ENCODE measurements at places on chromosomes 6 and 20.

DNA sequence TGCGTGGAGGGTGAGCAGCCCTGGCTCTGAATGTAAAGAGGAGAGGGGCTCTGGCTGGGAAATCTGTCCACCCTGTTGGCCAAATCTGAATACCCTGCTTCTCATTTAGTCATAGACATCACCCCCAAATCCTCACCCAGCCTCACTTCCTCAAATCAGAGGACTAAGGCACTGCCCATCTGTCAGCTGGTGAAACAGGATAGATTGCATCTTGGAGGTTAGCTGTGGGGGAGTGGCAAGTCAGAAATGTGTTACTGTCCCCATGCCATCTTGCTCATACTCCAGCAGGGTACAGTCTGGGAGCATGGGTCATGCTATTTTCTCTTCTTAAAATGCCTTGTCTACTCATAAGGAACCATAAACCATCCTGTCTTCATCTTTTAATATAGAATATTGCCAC lies 9.5 kb upstream of the DTNBP1 start:
- no peak for DNase-seq

- DNase-seq: no peak
Observed at GRCh38 chr6:53333439-53334408, 15.0 kb downstream of the ELOVL5 start.

GRCh38 chr6:143401636-143402370 lies 48.7 kb downstream of the ADAT2 start:
- DNase-seq: no peak

GRCh38 chr6:87078983-87079616 lies 15.8 kb downstream of the CGA start:
- DNase-seq: peak; percentile 28

DNA sequence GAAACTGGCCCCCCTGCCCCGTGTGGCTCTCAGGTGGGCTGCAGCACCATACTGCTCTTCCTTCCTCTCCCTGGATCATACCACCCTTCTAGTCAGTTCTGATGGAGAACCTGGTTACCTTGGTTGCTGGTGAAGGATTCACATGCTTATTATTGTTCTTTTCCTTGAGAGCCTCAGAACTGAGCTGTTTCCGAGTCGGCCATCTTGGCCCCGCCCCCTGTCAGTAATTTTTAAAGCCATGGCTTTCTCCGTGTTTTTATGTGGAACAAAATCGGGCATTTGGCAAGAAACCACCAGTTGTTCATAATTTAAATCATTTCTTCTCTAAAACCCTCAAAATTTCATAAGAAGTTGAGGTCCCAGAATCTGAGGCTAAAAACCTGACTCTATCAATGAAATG lies 493.8 kb downstream of the NKAIN2 start:
- no peak for DNase-seq

- no peak for DNase-seq
Observed at GRCh38 chr6:6875818-6876470, 231.8 kb upstream of the RREB1 start.

DNA sequence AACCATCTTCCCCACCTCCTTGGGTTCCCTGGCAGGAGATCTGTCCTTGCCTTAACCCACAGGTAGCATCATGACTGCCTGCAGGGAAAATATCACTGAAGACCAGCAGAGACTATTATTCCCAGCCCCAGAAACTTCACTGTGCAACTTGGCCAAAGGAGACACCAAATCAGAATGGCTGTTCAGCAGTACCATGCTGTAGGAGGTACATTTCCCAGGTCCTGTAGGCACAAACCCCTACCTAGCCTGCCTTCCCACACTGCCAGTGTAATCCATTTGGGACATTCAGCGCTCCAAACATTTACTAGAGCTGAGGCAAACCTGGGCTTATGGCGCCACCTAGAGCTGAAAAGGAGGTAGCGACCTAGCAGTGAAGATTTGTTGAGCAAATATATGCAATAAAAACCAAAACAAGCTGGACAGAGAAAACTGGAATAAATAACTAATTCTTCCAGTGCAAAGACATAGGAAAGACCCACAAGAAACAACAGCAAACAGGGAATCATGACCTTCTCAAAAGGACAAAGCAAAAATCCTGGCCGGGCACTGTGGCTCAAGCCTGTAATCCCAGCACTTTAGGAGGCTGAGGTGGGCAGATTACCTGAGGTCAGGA lies 60.3 kb downstream of the VTA1 start:
- DNase-seq: peak; percentile 27

DNA sequence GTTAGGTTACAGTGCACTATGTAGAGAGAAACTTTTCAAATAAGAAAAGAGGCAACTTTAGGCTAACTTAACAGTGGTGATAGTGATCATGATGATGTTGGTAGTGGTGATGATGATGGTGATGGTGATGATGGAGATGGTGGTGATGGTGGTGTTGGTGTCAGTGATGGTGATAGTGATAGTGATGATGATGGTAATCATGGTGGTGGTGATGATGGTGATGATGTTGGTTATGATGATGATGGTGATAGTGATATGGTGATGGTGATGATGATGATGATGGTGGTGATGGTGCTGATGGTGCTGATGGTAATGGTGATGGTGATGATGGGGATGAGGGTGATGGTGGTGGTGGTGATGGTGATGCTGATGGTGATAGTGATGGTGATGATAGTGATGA lies 107.4 kb downstream of the DLL1 start:
- DNase-seq: no peak

- no peak for DNase-seq
Observed at GRCh38 chr6:44730771-44731391, 343.4 kb downstream of the CDC5L start.

DNA sequence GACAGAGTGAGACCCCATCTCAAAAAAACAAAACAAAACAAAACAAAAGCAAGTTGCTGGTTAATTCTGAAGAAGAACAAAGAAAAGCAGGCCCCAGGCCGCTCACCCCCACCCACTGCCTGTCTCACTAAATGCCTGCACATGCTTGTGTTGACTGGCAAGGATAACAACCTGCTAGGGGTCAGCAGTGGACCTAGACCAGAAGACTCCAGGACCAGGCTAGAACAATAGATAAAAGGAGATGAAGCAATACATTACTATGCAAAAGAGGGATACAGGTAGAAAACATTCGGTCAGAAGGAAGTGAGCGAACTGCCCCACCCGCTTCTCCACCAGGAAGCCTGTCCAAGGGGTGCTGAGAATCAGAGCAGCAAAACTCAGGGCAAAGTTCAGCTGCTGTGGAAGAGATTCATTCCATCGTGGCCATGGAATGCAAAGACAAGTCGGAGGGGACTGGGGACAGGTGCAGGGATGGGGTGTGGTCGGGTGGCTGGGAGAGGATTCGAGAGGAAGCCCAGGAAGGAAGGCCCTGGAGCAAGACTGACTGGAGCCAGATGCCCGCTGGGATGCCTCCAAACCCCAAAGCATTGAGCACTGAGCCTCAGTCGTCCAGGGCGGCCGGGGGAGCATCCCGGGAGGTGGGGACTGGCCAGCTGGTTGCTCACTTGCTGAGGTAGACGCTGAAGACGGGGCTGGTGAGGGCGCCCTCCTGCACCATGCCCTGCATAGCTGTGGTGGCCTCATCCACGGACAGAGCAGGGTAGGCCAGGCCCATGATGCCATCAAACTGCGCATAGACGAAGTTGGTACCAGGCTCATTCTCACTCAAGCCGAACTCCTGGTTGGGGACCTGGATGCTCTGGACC lies 5.3 kb downstream of the PGC start:
- no peak for DNase-seq

DNA sequence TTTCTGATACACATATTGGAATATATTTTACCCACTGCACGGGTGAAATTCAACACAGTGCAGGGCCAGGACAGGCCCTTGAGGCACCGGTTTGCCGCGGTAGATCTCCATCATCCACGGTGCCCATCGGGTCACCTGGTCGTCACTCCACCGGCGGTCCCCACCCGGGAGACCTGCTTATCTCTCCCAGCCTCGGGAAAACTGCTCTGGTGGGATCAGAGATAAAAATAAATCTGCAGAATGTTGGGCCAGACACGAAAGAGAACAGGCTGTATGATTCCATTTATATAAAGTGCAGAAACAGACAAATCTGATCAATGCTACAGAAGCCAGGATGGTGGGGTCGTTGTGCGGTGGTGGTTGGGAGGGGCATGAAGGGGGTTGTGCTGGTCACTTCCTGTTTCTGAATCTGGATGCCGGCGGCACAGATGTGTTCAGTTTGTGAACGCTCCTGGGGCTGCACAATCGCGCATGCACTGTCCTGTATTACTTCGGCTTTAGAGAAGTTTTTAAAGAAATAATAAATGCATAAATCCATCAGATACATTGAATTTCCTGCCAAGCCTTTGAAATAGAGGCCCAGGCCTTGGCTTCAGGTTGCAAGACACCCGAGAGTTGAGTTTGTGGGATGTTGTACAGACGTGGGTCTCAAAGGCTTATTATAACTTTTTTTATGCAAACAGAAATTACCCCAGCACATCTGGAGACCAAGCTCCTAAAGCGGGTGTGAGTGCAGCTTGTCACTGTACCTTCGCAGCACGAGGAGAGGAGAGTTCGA lies 54.3 kb downstream of the ANKRD60 start:
- DNase-seq: no peak

DNA sequence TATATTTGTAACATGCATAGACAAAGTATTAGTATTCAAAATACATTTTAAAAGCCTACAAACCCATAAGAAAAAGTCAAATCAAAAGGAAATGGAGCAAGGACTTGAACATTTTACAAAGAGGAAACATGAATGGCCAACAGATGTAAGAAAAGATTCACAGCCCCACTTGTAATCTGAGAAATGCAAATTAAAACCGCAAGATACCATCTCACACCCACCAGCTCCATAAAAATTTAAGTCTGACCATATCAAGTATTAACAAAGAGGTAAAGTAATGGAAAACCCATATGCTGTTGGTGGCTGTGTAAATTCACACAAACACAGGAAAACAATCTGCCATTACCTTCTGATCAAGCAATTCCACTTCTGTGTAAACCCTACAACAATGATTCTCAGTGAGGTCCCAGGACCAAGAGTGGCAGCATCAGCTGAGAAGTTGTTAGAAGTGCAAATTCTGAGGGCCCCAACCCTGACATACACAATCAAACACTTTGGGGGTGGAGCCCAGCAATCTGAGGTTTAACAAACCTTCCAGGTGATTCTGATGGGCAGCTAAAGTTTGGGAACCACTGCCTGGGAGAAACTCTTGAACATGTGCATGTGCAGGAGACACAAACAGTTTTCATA lies 30.9 kb downstream of the BCL2L1 start:
- DNase-seq: no peak

DNA sequence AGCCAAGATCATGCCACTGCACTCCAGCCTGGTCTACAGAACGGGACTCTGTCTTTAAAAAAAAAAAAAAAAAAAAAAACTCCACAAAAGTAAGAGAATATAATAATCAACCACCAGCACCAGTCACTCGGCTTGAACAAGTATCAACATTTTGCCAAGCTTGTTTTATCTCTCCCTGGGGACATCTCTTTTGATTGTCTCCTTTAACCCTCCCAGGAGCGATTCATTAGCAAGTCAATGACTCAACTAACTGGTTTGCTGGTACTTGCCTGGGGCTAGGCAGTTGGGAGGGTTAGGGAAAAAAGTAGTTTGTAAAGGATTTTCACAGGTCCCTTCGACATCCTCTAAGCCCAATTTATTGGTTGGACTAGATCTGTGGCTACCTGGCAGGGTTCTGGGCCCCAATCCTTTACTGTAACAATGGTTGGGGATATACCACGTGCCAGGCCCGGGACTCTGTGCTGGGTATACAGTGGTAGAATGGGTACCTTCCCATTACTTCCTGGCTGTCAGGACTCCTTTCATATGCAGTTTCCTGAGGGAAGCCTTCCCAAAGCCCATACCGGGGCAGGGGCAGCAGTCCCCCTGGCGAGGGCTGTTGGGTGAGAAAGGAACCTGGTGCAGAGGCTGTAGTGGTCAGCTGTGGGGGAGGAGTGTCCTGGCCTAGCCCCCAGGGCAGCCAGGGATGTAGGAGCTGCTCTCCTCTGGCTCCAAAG lies 12.2 kb downstream of the TGIF2 start:
- no peak for DNase-seq

- no peak for DNase-seq
Observed at GRCh38 chr6:106072501-106073090, 13.5 kb upstream of the PRDM1 start.

GRCh38 chr20:25220021-25220730 lies 24.7 kb downstream of the ENTPD6 start:
- DNase-seq: no peak

GRCh38 chr6:67141005-67141404 lies 1434.0 kb upstream of the EYS start:
- DNase-seq: no peak

GRCh38 chr6:15937602-15938001 lies 191.3 kb upstream of the MYLIP start:
- DNase-seq: no peak

GRCh38 chr20:36400909-36401735 lies 95.0 kb downstream of the DLGAP4 start:
- DNase-seq: no peak

DNA sequence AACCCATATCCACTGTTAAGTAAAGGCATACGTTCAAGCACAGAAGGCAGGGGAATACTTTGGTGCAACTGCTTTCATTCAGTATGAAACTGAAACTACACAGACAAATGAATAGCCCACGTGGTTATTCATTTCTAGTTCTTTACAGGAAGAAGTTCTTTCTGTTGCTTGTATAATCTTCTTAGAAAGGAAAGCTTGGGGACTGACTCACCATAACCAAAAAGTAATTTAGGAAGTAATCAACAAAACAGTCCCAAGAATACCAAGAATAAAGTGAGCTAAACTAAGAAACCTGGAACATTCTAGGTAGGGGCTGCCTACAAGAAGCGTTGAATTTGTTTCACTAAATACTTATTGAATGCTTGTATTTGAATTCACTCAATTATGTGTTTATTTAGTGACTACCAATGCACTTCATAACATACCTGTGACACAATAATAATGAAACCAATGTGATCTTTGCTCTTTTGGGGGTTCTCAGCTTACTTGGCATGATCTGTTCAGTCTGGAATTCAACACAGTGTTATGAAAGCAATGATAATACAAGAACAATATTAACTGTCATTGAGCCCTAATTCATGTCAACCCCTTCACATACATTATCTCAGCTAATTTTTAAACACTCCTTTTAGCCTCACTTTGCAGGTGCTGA lies 25.1 kb upstream of the KIAA0408 start:
- DNase-seq: peak; percentile 32

- DNase-seq: no peak
Observed at GRCh38 chr6:41637194-41638001, 870 bp upstream of the MDFI start.

- no peak for DNase-seq
Observed at GRCh38 chr20:20737158-20737557, 24.7 kb upstream of the RALGAPA2 start.
